ENCODE measurements at places on chromosomes 7 and 10.

DNA sequence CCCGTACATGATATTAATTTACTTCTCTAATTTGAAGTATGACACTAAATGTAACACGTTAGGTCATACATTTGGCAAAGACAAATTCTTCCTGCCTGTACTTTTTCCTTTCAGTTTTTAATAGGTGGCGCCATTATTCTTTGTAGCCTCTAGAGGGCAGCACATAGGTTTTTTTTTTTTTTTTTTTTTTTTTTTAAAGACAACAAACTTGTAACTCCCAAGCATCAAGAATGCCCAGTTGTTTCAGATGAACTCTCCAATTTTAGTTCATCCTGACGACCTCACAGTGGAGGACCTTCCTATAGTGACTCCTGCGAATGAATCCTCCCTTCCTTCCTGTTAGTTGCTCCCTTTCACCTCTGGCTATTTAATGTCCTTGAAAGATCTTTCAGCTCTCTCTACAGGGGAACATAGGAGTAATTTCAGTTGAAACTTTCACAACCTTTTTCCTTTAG, 139.3 kb upstream of the HDAC9 start:
- no peak for DNase-seq

- no peak for DNase-seq
Observed at GRCh38 chr10:90288391-90288933, 569.4 kb downstream of the HTR7 start.

GRCh38 chr10:100020142-100020885, 10.6 kb upstream of the DNMBP start:
- no peak for DNase-seq

DNA sequence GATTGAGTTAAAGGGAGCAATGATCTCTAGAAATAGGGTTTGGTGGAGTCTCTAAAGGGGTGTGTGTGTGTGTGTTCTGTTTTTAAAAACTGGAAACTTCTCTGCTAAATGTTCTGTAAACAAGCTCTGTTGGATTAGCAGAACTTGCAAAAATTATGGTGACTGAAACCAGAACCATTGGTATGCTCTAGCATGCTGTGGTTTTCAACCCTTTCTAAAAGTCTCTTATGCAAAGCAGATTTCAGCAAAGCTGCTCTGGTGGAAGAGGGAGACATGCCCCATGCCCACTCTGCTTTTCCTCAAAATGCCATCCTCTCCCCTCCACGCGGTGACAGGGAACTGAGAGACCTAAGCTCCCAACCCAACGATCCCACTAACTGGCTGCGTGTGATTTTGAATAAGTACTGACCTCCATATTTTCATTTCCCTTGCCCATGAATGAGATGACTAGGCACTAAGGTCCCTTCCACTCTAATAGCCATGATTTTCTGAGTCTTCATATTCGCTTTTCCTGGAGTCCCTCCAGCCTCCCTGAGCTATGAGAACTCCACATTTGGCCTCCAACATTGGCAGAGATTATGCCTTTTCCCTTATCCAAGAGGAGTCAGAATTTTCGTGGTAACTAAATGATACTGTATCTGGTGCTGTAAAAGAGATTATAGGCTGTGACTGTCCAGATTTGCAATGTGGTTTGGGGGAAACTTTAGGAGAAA, 117.3 kb upstream of the PALS2 start:
- DNase-seq, result no peak

GRCh38 chr7:109699661-109700060, 1130.0 kb downstream of the DNAJB9 start:
- no peak for DNase-seq

- no peak for DNase-seq
Observed at GRCh38 chr7:95342642-95343307, 18.4 kb upstream of the PON1 start.

GRCh38 chr10:3978761-3979160, 193.8 kb upstream of the KLF6 start:
- no peak for DNase-seq

GRCh38 chr7:157158400-157158799, 19.7 kb downstream of the UBE3C start:
- DNase-seq, result no peak

GRCh38 chr10:30835146-30835545, 196.5 kb downstream of the ZNF438 start:
- no peak for DNase-seq

DNA sequence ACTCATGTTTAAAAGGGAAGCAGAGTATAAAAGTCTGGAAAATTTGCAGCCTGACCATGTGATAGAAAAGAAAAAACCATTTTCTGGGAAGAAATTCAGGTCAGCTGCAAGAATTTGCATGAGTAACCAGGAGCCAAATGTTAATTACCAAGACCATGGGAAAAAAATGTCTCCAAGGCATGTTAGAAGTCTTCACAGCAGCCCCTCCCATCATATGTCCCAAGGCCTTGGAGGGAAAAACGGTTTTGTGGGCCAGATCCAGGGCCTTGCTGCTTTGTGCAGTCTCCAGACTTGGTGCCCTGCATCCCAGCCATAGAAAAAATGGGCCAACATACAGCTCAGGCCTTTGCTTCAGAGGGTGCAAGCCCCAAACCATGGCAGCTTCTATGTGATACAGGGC, 1019.6 kb upstream of the SORCS1 start:
- DNase-seq, result no peak

DNA sequence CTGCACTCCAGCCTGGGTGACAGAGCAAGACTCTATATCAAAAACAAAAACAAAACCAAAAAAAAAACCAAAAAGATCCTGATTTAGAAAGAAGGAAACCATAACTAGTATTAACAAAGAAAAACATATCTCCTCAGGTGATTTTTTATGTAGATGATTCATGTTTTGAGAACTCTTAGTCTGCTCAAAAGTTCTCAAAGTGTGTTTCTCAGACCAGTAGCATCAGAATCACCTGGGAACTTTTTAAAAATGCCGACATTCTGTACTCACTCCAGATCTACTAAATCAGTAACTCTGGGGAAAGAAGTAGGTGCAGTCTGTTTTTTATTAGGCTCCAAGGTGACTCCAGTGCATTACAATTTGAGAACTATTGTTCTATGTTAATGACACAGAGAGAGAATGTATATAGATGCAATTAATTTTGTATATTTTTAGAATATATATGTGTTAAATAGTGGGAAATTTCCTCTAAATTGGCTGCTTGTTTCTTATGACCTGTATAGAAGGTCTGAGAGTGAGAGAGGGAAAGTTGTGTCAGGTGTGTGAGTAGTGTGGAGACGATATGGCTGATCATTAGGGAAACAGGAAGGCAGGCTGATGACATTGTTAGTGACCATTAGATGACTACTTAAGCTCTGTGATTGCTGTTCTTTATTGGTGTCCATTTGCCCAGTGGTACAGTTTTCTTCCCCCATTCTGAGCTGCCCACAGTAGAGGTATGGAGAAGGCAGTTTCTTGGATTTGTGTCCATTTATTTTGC, 1075.0 kb downstream of the NRG3 start:
- no peak for DNase-seq

GRCh38 chr10:99709480-99710229, 22.3 kb downstream of the COX15 start:
- DNase-seq, result no peak

GRCh38 chr7:81256991-81257390, 338.1 kb upstream of the SEMA3C start:
- DNase-seq, result no peak

GRCh38 chr10:75598998-75599397, 167.6 kb downstream of the LRMDA start:
- DNase-seq, result no peak

DNA sequence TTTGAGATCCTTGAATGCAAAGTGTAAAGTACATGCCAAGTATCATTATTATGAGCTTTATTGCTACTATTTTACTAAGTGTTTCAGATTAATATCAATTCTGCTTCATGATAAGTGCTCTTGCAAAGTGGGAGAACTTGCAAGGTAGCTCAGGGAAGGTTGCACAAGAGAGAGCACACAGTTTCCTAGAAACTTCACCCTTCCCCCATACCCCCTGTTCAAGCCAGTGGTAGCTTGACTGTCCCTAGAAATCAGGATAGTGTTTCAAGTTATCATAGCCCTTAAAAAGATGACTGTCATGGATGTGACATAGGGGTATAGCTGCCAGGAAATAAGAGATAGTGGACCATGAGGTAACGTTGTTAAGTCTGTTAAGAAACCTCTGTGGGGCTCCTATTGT, 251.5 kb downstream of the TRIL start:
- DNase-seq, result no peak

- DNase-seq, result no peak
Observed at GRCh38 chr7:78530351-78530750, 731.8 kb downstream of the PHTF2 start.

DNA sequence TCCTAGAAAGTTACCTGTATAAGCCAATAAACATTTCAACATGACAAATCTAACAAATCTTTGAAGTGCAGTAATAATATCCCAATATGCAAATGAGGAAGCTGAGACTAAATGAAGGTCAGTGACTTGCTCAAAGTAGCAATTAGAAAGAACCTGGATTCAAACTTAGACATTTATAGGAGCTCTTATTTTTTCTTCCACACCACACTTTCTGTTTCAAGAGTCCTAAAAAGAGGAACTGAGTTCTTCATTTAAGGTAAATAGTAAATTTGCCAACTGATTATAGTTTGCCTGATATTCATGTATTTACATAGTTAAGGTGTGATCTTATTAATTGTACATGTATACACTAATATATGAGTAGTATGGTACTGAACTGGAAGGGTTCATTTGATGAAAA, 44.0 kb downstream of the KLHDC10 start:
- no peak for DNase-seq

DNA sequence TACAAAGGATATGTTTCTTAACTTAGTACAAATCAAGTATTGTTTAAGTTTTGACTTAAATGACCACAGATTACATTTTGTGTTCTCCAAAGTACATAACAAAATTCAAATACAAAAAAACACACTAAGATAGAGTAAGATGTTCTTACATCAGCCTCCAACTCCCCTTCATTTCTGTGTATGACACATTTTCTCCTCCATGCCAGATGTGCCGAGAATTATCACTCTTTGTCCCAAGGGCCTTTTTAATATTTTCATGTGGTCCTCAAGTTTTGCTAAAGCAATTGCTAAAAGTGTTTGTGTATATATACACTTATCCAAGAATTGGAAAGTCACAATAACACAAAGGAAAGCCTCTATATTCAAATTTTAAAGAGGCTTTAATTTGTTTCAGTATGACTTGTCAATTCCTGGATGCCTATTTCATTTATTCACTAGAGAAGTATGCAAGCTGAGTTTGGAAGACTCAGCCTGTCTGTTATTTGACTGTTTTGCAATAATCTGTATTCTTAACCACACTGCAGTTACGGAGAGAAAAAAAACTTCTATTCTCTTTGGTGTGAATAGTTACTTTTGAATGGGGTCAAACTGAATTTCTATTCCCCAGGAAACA, 586.4 kb upstream of the SEMA3D start:
- DNase-seq, result no peak
